ENCODE measurements at places on chromosomes 7 and 10.

DNA sequence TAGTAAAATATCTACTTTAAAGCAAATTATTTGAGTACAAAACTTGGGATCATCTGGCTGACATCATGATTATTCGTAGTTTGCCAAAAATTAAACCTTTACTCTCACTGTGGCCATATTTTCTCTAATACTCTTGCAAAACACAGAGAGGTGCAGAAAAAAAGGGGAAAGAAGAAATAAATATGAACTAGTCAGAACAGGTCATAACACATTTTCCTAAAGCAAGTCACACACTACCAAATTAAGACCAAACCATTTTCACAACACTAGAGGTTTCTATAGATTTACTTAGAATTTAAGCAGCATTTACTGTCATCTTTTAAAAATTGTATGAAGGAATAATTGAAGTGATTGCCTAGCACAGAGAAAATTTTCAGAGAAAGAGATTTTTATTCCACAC, 726.1 kb downstream of the SORCS1 start:
- no peak for DNase-seq

DNA sequence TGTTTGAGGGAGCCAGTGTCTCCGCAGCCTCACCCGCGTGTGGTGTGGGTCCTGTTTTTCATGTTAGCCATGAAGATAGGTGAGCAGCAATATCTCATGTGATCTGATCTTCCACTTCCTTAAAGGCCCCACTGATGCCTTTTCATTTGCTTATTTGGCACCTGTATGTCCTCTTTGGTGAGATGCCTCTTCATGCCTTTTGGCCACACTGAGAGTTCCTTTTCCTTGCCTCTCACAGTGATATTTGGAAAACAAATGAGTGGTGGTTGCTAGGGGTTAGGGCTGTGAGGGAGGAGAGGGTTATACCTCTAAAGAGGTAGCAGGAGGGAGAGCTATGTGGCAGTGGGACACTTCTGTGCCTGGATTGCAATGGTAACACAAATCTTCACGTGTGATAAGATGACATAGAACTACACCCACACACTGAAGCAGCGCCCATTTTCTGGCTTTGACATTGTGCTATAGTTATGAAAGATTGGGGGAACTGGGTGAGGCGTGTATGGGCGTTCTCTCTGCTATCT, 90.4 kb upstream of the TNS3 start:
- DNase-seq, result no peak

DNA sequence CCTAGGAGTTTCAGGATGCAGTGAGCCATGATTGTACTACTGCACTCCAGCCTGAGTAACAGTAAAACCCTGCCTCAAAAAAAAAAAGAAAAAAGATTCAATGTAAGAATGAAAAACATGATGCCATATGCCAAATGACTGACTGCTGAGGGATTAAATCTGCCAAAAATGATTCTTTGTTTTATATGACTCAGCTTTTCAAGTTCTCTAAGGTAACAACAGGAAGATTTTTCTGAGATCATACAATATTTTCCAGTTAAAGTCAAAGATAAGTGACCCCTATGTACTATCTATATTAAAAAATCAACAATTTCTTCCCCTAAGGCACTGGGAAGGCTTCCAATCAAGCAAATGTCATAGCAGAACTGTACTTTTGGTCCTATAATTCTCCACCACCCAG, 271.2 kb upstream of the IMMP2L start:
- DNase-seq, result no peak

- DNase-seq, result no peak
These were observed 5.8 kb downstream of the CTBP2 start for GRCh38 chr10:125154529-125154928.

DNA sequence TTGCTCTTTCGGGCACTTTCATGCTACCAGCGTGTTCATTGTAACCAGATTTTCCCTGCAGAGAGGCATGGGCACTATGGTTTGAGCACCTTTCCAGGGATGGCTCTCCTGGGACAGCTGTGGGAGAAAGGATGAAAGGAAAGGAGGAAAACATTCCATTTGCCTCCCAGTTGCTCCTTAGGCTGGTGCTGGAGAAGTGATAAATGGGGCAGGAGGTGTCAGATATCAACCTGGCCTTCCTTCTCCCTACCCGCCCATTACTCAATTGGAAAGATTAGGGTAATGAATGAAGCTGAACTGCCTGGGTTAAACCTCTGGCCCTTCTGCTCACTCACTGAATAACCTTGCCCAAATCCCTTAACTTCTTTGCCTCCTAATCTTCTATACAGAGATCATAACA, 228.4 kb downstream of the PLXNA4 start:
- no peak for DNase-seq

- DNase-seq, result no peak
These were observed 8.6 kb upstream of the IRF5 start for GRCh38 chr7:128928882-128929788.

DNA sequence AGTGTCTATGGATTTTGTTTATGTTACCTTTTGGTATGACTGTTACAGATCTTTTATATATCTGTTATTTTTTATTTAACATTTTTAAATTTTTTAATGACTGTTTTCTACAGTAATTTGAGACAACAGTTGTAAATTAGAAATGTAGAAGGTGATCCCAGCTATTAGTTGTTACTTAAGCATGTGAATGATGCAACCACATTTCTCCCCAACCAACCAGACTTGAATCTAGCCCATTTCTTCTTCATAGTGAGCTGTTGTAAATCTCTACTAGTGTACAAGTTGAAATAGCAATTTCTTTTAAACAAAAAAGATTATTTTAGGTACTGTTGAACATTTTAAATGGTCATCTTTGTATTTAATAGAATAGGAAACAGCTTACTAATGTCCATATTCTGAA, 18.0 kb downstream of the TMEM106B start:
- no peak for DNase-seq

DNA sequence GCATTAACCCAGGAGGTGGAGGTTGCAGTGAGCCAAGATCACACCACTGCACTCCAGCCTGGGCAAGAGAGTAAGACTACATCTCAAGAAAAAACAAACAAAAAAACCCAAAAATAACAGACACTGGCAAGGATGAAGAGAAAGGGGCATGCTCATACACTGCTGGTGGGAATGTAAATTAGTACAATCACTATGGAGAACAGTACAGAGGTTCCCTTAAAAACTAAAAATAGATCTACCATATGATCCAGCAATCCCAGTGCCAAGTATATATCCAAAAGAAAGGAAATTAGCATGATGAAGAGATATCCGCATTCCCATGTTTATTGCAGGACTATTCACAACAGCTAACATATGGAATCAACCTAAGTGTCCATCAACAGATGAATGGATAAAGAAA, 66.4 kb upstream of the PLA2G12B start:
- DNase-seq, result no peak

GRCh38 chr7:112112822-112113255, 93.4 kb downstream of the DOCK4 start:
- no peak for DNase-seq

DNA sequence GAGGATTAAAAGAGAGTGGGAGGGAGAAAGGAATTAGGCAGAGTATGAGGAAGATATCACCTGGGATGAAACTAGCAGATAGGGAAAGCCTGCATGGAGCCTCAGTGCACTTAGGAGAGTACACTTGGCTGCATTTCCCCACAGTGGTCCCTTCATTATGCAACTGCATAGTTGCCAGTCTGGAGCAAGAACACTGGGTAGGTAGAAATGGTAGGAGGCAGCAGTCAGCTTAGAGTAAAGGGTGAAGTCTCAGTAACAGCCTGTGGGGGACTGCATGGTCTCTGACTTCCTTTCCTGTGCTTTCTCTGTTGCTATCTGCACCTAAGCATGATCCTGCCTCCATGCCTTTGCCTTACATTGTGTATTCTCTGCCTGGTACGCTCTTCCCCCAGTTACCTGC, 14.0 kb upstream of the PCGF5 start:
- no peak for DNase-seq
